Activated naive CD4-positive, alpha-beta T cell treated with anti-CD3 and anti-CD28 coated beads, Interleukin-2, amount 50 U/mL, for 16 hours (primary cell): ENCODE measurements at places on chromosomes 16 and 17.

GRCh38 chr16:12542818-12543699 is 260.6 kb downstream of the CPPED1 start:
- DNase-seq = no peak

DNA sequence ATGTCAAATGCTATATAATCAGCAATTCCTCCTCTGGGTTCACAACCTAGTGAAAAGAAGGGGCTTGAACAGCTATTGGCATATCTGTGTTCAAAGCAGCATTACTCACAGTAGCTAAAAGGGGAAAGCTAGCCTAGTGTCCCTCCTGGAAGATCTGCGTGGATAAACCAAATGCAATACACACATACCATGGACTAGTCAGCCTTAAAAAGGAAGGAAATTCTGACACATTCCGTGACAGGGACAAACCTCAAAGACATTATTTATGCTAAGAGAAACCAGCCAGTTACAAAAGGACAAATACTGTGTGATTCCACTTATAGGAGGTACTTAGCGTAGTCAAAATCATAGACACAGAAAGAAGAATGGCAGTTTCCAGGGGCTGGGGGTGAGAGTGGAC is 90.1 kb downstream of the XYLT1 start:
- DNase-seq = no peak

- DNase-seq = no peak
Observed at GRCh38 chr17:15659236-15659635, 24.9 kb downstream of the TRIM16 start.

DNA sequence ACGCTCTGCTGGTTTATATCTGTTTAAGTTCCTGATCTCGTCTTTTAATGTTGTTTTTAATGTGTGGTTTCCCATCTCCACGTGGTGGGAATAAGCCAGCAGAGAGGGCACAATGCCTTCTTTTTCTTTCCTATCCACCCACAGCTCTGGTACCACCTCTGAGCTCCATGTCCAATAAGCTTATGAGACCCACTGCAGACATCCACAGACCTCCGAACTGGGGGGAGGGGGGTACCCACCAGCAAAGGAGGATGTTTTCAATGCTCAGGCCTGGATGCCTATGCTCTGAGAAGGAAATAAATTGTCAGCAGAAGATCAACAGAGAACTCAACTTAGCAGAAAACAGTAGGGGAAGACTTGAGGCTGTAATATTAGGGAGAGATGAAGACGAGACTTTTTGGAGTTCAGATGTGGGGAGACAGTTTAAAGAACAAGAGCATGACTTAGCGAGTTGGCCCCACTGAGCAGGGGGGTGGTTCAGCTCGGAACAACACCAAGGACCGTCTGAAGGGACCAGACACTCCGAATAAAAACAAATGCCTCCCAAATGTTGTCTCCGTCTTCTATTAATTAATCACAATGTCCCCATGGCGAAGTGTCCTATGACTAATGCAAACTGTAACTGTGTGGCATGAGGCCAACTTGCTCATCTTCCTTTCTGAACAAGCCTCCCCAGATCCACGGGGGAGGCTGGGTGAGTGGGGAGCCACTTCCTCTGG is 62.7 kb downstream of the GAS7 start:
- DNase-seq = no peak

DNA sequence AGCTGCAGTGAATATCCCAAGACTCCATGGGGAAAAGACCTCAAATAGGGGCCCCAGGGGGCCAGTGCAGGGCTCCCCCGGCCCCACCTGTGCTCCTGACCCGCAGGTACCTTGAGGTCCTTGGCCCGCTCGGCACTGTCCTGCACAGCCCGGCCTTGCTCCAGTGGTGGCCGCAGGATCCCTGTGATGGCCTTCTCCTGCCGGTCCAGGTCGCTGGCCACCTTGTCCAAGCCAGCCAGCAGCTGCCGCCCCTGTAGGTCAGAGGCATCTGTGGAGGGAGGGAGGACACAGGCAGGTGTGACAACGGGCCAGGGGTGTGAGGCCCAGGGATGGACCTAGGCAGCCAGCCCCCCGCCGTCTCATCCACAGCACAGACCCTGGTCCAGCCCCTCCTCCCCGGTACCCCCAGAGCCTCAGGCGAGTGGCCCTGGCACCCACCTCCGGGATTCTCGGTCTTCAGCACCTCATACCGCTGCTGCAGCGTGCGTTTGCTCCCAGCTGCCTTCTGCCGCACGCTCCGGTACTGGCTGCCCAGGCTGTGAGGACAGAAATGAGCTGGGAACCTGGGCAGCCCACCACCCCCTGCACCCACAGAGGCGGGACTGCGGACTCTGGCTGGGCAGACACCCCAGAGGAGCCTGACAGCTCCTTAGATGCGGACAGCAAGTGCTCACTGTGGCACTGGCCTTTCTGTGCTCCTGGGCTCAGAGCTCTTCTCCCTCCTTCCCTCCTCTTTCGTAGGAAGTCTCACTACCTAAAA is 43.7 kb downstream of the PPL start:
- no peak for DNase-seq

DNA sequence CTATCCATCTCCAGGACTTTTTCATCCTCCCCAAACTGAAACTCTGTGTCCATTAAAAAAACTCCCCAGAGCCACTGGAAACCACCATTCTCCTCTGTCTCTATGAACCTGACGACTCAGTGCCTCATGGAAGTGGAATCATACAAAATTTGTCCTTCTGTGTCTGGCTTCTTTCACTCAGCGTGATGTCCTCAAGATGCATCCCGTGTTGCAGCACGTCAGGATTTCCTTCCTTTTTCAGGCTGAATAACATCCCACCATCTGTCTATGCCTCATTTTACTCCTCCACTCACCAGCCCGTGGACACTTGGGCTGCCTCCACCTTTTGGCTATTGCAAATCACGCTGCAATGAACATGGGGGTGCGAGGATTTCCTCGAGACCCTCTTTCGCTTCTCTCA is 12.6 kb upstream of the ALDH3A1 start:
- no peak for DNase-seq

DNA sequence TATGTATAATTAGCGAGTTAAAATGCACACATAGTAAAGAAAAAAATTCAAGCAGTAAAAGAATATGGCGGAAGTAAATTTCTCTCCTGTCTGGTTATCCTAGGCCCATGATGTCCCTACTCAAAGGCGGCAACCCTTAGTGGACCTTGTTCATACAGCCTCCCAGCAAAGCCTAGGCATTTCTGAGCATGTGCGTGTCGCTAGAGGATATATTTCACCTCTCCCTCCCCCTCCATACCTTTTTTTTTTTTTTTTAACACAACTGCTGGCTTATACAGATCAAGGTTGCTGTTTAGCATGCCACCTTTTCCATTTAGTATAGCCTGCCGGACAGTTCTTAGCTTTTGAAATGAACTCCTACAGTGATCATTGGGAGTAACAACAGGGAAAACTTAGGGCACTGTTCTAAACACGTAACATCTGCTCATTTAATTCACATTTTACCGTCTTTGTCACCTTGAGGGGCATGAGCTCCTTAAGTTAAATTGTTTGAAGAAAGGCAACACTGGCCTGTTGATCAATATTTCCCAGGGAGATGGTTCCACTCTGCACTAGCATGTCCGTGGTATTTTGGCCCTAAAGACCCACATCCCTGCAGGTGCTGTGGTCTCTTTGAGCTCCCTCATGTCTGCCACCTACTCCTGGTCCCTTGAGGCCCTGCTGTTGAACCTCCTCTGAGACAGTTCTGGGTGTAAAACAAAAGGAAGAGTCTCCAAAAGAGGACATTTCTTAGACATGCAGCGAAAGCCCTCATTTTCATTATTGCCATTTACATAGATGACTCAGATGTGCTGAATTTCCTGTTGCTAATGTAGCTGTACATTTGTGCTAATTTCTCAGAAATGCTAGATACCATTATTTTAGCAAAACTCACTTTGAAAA is 4.1 kb upstream of the TNFRSF13B start:
- no peak for DNase-seq
